Activated CD4-positive, alpha-beta T cell treated with anti-CD3 and anti-CD28 coated beads for 1 hour (primary cell): ENCODE measurements at places on chromosomes 4 and X.

GRCh38 chr4:126172126-126172525 lies 857.4 kb downstream of the FAT4 start:
- DNase-seq, result no peak

- peak; percentile 46 for DNase-seq
Measured at GRCh38 chr4:40316782-40317635, 18.1 kb upstream of the CHRNA9 start.

GRCh38 chrX:128458888-128459287 lies 406.7 kb upstream of the ACTRT1 start:
- no peak for DNase-seq

GRCh38 chr4:142045996-142046395 lies 409.6 kb downstream of the IL15 start:
- no peak for DNase-seq

GRCh38 chr4:164866817-164867490 lies 10.0 kb upstream of the APELA start:
- DNase-seq, result no peak

DNA sequence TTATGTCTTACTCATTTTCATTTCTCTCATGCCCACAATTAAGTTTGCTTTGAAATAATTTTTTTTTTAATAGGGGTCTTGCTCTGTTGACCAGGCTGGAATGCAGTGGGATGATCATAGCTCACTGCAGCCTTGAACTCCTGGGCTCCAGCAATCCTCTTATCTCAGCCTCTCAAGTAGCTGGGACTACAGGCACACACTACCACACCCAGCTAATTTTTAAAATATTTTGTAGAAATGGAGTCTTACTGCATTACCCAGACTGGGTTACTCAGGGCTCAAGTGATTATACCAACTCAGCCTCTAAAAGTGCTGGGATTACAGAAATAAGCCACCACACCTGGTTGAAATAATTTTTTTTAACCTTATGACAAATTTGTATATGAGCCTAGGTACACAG lies 19.2 kb upstream of the MAB21L2 start:
- DNase-seq, result no peak

- no peak for DNase-seq
Measured at GRCh38 chr4:154205471-154205870, 286.1 kb downstream of the DCHS2 start.

GRCh38 chr4:4267981-4268380 lies 20.0 kb upstream of the TMEM128 start:
- no peak for DNase-seq

GRCh38 chrX:110743679-110744340 lies 51.8 kb downstream of the CHRDL1 start:
- DNase-seq, result no peak

GRCh38 chr4:98151145-98151924 lies 8.1 kb upstream of the STPG2 start:
- DNase-seq, result no peak

DNA sequence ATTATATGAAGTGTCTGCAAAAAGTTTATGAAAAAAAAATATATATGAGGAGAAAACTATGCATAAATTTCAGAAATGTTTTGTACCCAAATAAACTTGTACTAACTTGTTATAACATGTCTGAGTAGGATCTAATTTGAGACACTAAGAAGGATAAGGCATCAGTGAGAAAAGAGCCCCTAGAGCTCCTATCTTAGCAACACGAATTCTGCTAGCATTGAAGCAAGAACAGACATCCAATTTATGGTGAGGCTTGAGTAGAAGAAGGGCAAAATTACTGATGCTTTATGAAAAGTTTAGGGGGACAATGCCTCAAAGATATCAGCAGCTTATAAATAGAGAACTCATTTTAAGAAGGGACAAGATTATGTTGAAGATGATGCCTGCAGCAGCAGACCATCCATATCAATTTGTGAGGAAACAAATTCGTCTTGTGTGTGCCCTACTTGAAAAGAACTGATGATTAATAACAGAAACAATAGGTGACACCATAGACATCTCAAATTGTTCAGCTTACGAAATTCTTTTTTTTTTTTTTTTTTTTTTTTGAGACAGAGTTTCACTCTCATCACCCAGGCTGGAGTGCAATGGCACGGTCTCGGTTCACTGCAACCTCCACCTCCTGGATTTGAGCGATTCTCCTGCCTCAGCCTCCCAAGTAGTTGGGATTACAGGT lies 35.7 kb upstream of the ADAM29 start:
- no peak for DNase-seq

DNA sequence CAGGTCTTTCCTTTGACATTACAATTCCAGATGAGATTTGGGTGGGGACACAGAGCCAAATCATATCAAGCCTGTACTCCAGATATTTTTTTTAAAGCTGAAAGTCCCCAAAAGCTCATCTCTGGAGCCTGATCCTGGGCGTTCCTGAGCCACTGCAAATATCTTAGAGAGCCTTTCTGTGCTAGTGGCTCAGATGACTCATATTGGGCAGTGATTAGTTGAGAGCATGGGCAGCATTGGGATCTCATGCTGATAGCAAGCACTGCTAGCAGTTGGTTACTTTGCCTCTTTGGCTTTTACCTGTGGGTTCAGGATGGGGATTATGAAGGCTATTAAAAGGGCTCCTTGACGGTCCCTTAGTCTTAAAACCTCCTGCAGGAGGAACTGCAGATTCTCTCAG lies 51.4 kb upstream of the SCRG1 start:
- DNase-seq, result no peak

- no peak for DNase-seq
Measured at GRCh38 chrX:41542135-41542534, 95.0 kb downstream of the NYX start.

DNA sequence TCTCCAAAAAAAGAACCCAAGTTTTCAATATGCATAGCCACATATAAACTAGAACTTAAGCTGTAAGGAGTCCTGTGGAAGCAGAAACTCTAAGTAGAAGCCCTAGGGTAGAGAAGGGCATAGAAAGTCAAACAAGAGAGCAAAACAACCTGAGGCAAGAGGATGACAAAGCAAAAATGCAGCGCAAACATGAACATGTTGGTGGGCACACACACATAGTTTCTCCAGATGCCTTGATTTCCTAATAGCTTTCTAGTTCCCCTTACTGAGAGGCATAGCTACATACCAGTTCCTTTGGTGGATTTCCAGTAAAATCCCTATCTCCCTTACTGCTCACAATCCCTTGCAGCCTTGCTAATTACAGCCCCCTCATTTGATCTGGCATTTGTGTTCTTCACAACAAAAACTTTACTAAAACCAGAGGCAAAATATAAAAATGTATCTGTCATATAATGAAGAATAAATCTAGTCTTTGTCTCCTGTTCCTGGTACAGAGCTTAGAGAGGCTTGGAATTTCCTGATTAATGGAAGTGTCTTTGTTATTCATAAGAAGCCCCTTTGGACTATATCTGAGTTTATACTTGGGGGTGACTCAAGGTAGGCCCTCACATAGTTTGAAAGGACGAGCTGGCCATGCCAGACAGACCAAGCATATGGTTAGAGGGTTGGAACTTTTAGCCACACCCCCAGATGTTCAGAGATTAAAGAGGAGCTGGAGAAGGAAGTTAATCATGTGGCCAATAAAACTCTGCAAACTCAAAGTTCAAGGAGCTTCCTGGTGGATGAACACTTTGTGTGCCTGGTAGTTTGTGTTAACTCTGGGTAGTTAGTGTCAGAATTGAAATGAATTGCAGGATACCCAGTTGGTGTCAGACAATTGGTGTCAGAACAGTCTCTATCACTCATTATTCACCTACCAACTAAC lies 52.7 kb upstream of the ZCCHC13 start:
- no peak for DNase-seq

- DNase-seq, result no peak
Measured at GRCh38 chrX:40853004-40853815, 117.9 kb upstream of the MED14 start.

GRCh38 chr4:183618681-183619080 lies 40.3 kb downstream of the RWDD4 start:
- DNase-seq, result no peak

DNA sequence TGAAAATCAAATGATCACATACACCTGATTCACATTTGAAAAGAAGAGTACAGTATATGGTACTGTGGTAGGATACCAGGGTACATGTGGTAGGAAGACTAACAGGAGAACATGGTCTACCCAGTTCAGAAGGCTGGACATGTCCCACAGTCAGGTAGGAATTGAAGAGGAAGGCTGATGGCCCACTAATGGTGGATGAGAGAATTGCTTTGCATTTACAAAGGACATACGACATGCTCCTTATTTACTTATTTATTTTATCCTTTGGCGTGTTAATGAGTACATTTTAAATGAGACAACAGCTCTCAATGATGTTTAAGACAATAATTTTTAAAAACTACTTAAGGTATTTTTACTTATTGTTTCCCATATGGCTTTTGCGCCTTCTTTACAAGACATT lies 106.7 kb upstream of the BMP2K start:
- DNase-seq, result no peak

DNA sequence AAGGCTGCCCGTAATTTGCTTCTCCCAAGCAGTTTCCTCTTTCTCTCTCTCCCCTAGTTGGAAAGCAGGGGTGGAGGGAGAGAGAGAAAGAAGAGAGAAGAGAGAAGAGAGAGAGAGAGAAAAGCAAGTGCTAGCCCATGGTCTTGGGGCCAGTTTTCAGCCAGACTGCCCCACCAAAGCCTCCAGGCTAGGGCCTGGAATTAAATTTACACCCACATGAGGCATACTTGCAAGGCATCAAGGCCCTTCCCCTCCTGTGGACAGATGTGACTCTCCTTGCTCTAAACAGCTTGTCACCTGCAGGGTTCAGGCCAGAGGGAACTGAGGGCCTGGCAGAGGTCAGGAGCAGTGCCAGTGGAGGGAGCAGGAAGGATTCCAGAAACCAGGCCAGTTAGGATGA lies 1.7 kb upstream of the CXCR3 start:
- DNase-seq, result no peak

GRCh38 chrX:28693101-28693500 lies 105.9 kb downstream of the IL1RAPL1 start:
- DNase-seq, result no peak

- no peak for DNase-seq
Measured at GRCh38 chrX:19624739-19625138, 109.4 kb upstream of the MAP3K15 start.

GRCh38 chrX:6021316-6022091 lies 207.2 kb downstream of the NLGN4X start:
- DNase-seq, result no peak

GRCh38 chr4:82594456-82594855 lies 32.7 kb upstream of the TMEM150C start:
- no peak for DNase-seq

- no peak for DNase-seq
Measured at GRCh38 chr4:149897783-149898182, 82.1 kb upstream of the IQCM start.

DNA sequence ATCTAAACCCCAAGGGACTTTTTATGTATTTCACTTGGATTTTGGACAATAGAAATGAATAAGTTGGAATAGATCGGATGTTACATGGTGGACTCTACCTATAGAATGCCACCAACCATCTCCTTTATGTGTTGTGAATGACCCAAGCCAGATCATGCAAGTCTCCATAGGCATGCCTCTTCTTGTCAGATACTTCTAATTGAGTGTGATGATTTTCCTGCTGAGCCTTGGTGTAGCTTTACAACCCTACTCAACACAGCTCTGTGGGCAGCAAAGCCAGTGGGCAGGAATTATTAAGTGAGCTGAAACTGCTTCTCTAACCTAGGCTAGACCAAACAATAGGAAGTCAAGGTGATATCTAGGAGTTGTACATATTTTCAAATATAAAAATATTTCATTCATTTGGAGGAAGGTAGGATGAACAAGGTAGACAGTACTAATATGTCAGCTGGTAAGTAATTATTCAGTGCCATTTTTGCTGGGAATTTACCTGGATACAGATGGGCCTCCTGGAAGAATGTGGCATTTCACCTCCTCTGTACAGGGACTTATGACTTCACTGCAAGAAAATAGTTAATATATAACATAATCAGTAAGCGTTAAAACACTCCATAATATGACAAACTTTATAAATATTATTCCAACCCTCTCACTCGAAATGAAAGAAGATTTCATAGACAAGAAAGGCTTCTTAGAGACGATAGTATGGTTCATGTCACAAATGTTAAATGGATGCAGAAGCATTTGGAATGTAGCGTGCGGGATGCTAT lies 298.0 kb upstream of the FAT1 start:
- no peak for DNase-seq

DNA sequence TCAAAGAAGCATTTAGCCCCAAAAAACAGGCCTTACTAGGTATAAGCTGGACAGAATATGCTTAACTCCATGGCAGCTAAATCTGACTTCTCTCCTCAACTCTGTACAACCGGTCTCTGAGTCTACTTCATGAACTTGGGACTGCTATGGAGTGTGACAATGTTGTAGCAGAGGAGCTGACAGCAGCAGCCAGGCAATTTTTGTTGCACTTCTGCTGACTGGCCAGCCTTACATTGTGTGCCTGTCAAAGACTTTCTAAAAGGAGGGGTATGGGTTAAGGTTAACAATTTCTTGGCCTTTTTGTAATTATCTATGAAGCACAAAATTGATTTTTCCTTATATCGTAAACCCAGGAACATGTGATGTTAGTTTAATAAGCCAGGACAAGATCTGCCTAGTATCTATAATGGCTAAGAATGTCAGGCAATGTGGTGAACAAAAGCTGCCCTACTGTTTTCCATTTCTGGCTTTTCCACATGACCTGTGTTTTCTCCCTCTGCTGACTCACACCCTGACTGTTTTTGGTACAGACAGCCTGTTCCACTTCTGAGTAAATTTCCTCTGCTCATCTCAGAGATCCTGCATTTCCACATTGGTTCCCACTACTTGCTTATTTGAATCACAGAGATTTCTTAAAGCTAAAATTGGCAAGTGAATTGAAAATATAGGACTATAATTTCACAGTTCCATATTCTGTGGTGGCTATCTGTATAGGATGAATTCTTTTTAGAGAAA lies 9.3 kb downstream of the NOX1 start:
- DNase-seq, result no peak

DNA sequence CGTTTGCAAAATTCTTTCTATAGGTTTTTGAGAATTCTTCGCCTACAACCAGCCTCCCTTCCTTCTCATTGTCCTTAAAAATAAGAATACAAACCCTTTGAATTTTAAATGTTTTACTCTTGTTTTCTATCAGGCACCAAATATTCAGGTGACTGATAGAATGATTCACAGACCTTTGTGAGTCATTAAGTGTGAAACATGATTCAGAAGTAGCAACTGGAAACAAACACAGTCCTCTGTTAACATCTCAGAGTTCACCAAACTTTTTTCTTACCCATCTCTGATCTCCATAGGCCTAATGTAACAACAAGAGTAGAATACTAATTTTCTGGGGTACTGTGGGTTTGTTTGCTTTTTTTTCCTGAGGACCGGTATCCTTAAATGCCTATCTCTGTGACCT lies 63.4 kb upstream of the MAB21L2 start:
- DNase-seq, result no peak

DNA sequence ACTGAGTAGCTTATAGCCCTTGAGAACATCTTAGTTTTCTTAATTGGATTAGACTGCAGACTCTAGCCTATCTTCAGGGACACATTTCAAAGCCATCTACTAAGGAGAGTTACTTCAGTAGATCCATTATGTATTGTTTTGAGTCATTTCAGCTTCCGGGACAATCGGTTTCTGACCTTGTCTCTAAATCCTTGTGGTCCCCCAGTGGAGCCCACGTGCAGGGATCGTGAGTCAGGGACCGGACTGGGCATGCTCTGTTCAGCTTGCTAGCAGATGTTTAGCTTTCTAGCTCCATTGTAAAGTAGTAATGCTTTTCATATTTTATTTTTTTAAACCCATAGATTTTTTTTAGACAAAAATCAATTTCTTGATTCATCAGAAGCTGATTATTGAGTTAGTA lies 211.9 kb upstream of the PRPS2 start:
- DNase-seq, result no peak
